ENCODE measurements at places on chromosomes 2 and 18.

DNA sequence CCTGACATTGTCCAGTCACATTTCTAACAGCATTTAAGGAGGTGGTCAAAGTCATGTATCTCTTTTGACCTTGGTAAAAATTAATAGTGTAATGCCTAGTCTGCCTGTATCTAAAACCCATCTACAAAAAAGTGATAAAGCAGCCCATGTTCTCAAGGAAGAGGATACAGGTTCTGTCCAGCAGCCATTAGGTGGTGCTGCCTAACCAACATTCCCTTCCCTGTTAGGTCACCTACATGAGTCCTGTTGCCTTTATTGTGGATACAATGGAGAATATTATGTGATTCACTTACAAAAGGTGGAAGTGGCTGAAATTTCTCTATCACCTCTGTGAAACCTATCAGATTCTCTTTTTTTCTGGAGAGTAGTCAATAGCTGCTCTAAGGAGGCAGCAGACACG lies 52.5 kb downstream of the AQP4 start:
- DNase-seq = no peak

- no peak for DNase-seq
Measured at GRCh38 chr2:217107480-217107879, 247.6 kb upstream of the TNP1 start.

DNA sequence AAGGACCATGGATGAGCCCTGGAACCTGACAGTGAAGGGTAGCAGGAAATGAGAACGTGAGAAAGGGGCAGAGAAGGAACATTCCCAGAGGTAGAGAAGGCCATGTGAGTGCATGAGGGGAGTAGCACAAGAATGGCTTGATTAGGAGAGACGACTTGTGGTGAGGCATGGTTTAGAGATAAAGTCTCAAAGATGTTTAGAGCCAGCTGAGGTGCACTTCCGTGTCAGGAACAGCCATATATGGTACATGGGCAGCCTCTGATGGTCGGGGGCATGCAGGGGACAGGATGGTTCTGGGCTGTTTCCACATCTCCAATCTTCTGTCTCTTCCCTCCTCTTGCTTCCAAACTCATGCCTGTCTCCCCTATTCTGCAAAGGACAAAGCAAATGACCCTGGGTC lies 28.8 kb upstream of the EFEMP1 start:
- no peak for DNase-seq

DNA sequence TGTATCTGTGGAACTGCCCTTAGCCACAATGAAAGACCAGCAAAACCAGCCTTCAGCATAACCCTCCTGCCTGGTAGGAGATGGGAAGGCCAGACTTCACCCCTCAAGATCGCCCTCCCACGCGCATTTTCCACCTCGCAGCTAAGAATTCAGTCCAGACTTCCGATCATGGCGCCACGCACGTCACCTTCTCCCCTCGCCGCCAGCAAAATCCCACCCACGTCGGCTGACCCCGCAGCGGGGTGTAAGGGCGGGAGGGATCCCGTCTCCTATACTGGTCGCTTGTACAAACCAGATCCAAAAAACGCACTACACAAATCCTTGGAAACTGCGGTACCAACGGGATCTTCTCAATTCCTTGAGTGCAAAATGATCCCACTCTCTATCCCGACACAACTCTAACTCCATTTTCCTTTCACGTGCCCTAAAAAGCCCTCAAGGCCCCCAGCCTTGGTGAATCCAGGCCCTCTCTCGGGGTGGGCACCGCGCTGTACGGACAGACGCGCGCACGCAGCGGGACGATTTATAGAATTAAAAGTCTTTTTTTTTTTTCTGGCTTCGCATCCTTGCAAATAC lies 1.0 kb upstream of the BMPR2 start:
- DNase-seq = peak; percentile 25

DNA sequence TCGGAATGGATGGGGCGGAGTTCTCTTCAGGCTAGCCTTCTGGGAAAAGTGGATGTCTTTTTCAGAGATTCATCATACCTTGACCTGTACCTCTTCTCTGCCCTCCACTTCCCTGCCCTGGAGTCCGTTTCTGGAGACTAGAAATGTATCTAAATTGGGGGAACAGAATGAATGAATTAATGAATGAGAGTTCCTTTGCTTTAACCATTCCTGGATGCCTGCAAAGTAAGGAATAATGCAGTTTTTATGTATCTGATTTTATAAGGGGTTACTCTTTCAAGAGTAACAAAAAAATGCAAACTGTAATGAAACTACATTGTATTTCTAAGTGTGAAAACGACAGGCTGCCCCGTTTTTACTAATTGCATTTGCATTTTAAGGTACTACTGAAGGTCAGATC lies 2.0 kb downstream of the SOWAHC start:
- no peak for DNase-seq

- DNase-seq = no peak
Measured at GRCh38 chr2:241861264-241861663, 2.6 kb upstream of the PDCD1 start.

DNA sequence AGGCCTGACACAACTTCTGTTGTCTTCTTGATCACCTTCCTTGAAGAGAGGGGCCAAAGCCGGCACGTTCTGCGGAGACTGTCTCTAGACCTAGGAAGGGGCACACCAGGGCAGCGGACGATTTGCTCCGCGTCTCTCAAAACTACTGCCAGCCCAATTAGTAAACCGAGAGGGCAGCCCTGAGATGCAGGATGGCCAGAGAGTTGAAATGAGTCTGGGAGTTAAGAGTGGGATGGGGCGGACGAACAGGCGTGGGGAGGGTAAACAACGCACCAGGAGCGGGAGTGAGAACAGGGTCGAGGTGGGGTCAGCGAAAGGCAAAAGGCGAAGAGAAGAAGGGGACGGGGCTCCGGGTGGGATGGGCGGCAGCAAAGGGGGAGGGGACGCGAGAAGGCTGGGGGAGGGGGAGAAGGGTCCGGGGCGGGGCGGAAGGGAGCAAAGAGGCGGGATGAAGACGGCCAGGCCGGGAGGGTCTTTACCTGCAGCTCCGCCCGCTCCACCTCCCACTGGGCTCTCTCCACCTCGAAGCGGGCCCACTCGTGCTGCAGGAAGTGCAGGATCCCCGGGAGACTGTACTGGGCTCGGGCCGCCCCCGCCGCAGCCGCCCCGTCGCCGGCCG lies 476 bp downstream of the STRN start:
- no peak for DNase-seq

DNA sequence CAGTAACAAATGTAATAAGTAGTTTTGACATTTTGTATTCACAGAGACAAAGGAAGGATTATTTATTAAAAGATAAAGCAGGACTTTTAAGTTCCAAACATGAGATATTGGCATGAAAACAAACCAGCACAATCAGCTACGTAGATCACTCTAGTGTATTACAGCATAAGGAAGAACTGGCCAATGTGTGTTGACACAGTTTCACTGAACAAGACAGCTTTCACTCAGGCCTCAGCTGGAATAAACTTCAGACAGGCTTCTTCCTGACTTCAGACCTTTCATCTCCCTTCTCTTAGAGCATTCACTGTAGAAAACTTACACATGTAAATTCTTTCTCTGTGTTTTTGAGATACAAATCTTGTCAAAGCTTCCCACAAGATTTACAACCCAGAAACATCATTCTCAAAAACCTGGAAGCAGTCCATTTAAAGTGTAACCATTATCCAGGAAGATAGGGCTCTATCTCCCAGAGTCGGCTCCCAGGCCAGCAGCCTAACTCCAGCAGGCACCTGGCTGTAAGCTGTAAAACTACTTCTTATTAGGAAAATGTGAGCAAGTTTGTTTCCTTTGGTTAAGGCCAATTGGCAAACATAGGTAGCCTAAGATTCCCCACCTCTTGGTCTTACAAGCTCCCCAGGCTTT lies 768.3 kb upstream of the CDH7 start:
- DNase-seq = no peak

DNA sequence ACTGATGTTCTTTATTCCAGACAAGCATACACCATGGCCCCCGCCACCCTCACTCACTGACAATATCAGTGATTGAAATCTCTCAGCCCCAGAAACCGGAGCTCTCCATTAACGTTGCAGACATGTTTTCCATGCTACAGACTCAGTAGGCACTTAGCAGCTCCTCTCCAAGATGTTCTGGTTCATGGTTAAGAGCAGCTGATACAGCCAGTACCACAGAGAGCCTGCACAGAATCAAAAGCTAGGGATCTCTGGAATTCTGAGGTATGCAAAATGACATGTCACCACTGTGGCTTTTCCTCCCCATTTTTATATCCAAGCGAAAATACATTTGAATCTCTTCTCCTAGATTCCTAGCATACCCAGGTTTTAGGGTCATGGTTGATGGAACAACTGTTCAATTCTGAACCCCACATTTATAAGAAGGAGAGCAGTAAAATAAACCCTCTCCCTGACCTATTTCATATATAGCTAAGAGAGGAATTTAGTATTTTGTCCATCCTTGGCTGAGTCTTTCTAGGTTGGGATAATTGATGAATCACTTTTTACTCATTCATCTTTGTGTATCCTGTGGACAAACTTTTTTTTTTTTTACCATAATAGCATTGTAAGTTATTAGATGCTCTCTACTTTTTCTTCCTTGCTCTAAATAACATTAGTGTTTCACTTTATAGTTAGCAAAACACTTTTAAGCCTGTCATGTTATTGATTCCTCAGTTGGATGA lies 488.4 kb upstream of the PIK3C3 start:
- DNase-seq = no peak

DNA sequence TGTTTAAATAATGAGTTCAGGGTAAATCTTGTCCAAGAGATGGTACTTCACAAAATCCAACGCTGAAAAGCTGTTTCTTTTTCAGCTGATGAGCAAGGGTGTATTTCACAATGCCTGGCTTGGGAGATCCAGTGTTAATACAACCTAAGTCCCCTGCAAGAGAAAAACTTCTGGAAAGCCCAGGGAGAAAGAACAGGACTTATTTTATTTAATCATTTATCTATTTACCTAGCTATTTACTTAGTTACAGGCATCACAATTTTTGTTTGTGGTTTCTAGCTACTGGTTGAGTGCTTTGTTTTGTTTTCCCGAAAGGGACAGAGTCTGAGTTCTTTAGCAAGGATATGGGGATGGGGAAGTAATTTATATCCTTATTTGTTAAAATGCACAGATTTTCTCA lies 598.2 kb upstream of the SYT4 start:
- no peak for DNase-seq

GRCh38 chr2:60546756-60547420 lies 6.6 kb downstream of the BCL11A start:
- no peak for DNase-seq
